ENCODE measurements at places on chromosomes 3 and 15. TPM values are rescaled to one million over a fixed set of nuclear protein-coding genes. Genes with fewer than 3 reads are reported as not detected.

The STOML1 gene
- 2.6 TPM for total RNA-seq

The GRM2 gene
- total RNA-seq, result 4.3 TPM

GRCh38 chr3:180199417-180199995 lies 162.8 kb upstream of the PEX5L start:
- no peak for DNase-seq

The VIPR1 gene
- 11.3 TPM for total RNA-seq

DNA sequence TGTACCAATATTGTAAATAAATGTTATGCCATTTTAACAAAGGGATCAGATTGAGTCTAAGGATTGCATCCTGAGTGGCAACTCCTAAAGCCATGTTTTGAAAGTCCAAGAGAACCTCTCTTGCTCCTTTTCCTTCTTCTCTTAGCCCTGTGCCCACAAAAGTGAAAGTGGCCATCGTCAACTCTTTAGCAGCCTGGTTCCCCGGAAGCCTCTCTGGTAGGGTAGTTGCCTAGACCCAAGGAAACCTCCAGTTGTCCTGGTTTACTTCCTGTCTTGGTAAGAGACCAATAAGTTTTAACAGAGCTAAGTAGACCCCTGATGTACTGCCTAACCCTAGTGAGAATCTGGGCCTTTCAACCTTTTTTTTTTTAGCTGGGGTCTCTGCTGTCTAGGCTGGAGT lies 10.2 kb upstream of the ITPKA start:
- DNase-seq, result no peak

DNA sequence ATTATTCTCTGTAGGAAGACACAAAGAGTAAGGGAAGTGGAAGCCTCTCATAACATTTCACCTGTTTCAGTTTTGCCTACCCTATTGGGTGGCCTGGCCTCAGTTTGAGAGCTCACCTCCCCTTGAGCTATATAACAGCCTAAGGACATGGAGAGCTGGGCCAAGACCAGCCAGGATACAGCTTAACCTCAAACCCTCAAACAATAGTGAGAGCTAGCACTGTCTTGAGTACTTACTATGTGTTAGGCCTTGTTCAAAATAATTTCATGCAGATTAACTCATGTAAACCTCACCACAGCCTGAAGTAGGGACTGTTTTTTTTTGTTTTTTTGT lies 15.0 kb upstream of the TBL1XR1 start:
- DNase-seq, result no peak

GRCh38 chr3:79367066-79367465 lies 400.7 kb downstream of the ROBO1 start:
- no peak for DNase-seq

The SHC4 gene
- 0.30 TPM for total RNA-seq

- no peak for DNase-seq
These were observed 61.7 kb downstream of the B3GALNT1 start for GRCh38 chr3:161043336-161044035.

The BNC1 gene
- 0.99 TPM for total RNA-seq

The ZNF385D gene
- 11.2 TPM for total RNA-seq

DNA sequence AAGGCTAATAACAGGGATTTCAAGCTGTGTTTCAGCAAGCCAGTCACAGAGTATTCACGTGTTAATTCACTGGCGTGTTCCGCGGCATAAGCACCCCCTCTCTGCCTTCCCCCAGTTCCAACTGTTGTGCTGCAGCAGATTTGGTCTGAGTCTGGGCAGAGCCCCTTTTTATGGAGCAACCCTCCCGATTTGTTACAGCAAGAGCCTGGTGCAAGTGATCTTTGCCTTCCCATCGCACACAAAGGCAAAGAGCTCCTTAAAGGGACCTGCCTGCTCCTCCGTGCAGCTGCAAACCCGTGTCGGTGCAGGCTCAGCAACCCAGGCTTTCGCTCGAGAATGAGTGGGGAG lies 170.5 kb downstream of the KCNAB1 start:
- no peak for DNase-seq

The PIERCE2 gene
- 1.4 TPM for total RNA-seq

DNA sequence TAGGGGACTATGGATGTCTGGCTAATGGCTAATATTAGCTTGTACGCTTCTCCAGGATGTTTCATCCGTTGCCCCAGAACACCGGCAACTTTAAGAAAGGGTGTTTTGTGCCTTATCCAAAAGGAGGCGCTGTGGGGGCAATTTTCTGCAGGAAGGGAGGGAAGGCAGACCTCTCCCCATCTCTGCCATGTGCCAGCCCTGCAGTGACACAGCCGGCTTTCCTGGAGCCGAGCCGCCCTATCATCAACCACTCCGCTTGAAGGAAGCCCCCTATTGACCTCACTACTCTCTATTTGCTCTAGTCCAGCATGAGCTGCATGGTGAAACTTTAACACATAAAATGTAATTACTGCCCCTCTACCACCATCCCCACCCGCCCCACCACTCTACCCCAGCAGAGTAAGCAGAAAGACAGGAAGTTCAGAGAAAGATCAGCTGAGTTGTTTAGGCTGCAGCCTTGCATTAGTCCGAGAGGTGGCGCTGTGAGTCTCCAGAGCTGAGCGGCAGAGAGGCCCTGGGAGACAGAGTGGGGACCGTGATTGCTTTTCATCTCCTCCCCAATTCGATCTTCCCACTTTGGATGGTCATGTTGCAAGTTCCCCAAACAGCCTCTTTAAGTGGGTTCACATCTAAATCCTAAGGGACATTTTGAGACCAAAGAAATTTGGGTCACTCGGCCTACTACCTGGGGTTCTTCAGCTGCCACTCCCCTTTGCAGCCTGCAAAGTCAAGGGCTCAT lies 24.5 kb upstream of the RAD18 start:
- DNase-seq, result peak; percentile 50

GRCh38 chr3:43081796-43082195 lies 24.1 kb downstream of the POMGNT2 start:
- DNase-seq, result peak; percentile 17

The TRANK1 gene
- total RNA-seq, result 8.8 TPM

The NMB gene
- total RNA-seq, result 12.4 TPM

The GPR27 gene
- total RNA-seq, result 13.8 TPM

The PLD1 gene
- 3.1 TPM for total RNA-seq

GRCh38 chr3:14857506-14857905 lies 38.7 kb downstream of the FGD5 start:
- no peak for DNase-seq

The ZMAT3 gene
- total RNA-seq, result 10.4 TPM

The A4GNT gene
- not detected for total RNA-seq

The TEX9 gene
- total RNA-seq, result 12.3 TPM

The TTLL3 gene
- total RNA-seq, result 5.9 TPM

The PIK3CA gene
- 14.1 TPM for total RNA-seq

DNA sequence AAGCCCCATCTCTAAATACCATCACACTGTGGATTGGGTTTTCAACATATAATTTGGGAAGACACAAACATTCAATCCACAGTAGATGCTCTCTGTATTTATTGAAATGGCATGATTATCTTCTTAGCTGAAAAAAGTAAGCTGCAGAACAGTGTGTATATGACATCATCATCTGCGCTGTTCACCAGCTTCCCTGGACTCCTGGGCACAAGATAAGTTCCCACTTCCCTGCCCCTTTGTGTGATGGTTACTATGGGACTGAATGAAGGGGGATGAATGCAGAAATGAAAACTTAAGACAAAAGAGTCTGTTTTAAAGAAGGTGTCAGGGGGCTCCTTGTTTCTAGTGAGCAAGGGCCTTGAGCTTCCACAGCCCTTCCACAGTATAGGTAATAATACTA lies 20.0 kb upstream of the GPD1L start:
- DNase-seq, result no peak

GRCh38 chr15:58462547-58462946 lies 30.8 kb downstream of the LIPC start:
- no peak for DNase-seq

All from H1 (cell line).